ENCODE measurements at places on chromosomes 5 and 9.

DNA sequence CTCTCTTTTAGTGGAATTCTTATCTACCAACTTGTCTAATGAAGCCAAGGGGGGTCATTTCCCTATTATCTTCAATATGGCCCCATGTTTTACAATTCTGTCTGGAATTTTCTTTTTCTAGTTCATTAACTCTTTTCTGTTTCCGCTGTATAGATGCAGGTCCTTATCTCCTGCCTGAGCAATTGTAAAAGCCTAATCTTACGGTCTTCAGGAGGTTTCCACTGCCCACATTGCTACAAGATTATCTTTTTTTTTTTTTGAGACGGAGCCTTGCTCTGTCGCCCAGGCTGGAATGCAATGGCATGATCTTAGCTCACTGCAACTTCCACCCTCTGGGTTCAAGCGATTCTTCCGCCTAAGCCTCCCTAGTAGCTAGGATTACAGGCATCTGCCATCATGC is 132.3 kb downstream of the UNC13B start:
- no peak for DNase-seq

DNA sequence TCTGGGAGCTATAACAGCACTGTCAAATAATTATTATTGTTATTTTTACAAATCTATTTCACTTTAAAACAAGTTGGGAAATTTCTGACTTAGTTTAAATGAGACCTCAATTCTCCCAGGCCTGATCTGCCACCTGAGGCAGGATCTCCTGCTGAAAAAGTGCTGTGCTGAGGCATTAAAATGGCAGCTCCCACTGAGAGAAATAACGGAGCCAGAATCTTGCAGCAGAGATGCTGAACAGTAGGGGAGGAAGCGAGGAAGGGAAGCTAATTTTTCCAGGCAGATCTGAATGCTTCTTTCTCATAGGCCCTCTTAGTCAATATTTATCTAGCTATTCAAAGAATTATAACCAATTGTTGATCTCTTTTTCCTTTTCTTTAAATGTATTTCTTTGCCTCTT is 196.3 kb downstream of the ZNF462 start:
- DNase-seq = no peak

DNA sequence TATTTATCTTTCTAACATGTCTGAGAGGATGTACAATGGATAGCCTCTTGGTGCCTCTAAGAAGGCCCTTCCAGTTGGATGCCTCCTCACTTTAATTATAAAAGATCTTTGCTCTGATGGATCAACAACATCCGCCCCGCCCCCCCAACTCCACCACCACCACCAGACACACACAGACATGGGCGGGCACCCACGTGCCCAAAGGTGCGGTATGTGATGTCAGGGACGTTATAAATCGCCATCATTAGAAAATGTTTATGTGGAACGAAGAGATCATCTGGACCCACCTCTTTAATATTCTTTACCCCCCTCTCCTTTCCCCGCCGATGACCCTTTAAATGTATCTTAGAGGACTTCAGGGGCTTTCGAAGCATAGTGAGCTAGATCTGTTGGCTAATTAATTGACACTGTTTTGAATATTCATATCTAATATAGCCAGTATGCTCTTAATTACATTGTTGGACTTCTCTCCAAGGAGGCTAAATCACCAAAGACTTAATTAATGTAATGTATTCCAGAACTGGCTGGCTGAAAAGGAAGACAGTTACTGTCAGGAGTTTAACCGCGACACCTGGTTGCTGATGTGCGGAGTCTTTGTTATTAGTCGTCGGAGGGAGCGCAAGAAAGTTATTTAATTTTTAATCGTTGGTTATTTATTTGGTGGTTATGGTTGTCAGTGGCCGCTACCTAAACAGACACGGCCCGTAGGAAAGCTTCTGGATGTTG is 6.1 kb upstream of the FOXB2 start:
- DNase-seq = no peak

DNA sequence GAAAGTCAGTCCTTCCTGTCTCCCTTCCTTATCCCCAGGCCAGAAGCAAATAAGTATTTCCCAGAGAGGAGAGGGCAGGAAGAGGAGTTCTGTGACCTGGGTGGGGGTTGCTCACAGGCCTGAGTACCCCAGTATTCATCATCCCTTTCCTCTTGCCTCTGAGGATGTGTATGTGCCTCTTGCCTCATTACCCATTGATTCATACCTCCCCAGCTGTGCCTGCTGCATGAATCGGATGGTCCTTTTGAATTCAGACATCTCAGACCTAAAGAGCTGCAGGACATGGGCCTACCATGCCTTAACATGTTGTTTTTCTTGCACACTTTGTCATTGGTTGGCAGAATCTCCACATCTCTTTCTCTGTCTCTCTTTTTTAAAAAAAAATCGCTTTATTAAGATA is 112.8 kb upstream of the SHB start:
- no peak for DNase-seq

- DNase-seq = no peak
Measured at GRCh38 chr5:56106837-56107236, 112.1 kb upstream of the IL6ST start.

DNA sequence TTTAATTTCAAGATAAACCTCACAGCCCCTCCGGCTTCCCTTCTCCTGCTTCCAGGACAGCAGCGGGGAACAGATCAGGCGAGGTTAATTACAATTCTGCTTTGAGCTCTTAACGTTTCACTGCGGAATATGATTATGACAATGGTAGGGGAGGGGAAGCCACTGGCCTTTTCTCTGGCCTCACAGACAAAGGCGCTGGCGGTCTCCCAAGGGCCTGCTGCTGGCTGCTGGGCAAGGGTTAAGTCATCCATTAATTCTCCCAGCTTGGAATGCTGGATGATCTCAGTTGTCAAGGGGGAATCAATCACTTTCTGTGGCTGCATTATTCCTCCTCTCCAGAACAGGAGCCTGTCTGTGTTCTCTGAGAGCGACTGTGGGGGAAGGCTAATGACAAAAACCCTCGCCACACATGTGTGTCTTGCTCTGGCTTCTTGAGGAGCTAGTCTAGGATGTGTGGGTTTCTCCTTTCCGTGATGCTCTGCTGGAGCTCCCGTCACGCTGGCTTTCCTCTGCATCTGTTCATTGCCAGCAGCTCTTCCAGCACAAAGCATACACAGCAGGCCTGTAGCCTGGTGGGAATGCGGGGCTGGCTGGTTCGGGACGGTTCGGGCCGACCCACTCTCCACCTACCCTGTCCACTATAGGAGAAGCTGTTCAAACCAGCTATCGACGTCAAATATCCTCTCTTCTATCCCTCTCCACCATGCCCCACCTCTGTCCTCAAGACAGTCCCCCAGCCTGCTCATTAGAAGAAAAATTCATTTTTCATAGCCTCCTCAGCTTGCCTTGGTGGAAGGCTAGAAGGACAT is 82.8 kb downstream of the DCP2 start:
- DNase-seq = no peak

DNA sequence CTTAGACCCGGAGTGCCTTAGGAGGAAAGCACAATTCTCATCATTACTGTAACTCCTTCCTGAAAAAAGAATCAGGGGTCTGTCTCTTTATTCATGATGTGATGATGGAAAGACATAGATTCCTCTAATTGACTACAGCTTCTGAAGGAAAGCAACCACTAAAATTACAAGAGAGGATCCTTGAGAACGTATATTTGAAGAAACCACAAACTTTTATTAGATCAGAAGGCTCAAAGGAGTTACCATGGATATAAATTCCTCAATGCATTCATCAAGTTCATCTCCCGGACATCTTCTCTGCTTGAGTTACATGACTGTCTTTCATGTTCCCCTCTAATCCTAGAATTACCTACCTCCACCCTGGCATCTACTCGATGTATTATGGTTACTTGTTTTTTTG is 104.1 kb upstream of the PAPPA start:
- DNase-seq = no peak

- peak; percentile 40 for DNase-seq
Measured at GRCh38 chr5:132487841-132488555, 2.6 kb downstream of the IRF1 start.

GRCh38 chr5:160075073-160075472 is 44.2 kb downstream of the PWWP2A start:
- no peak for DNase-seq

- DNase-seq = no peak
Measured at GRCh38 chr5:99010294-99010693, 81.5 kb upstream of the CHD1 start.

- DNase-seq = no peak
Measured at GRCh38 chr5:153960269-153961215, 78.2 kb downstream of the FAM114A2 start.

GRCh38 chr9:99142275-99142674 is 37.4 kb downstream of the TGFBR1 start:
- no peak for DNase-seq

DNA sequence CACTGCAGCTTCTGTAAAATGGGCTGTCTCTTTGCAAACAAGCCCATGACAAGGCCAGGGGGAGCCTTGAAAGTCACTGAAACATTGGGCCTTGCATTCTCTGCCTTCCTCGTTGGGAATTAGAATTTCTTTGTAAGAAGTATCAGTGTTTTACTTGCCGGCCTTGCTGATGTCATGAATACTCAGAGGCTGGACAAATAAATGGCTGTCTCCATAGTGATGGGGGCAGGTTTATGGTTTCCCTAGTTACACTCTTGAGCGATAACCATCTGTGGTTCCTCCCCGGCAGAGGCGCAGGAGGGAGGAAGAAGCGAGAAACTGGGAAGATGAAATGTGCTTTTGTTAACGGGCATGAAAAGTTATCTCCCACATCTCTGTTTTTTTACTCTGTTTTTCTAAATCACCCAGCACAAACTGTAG is 272.7 kb upstream of the PANK3 start:
- DNase-seq = no peak

- no peak for DNase-seq
Measured at GRCh38 chr5:14521748-14522147, 59.8 kb upstream of the OTULINL start.

GRCh38 chr9:88537761-88538091 is 2.7 kb downstream of the NXNL2 start:
- peak; percentile 72 for DNase-seq

GRCh38 chr9:14616188-14616982 is 76.8 kb downstream of the ZDHHC21 start:
- DNase-seq = peak; percentile 58

- DNase-seq = no peak
Measured at GRCh38 chr5:31113101-31113500, 80.4 kb upstream of the CDH6 start.

DNA sequence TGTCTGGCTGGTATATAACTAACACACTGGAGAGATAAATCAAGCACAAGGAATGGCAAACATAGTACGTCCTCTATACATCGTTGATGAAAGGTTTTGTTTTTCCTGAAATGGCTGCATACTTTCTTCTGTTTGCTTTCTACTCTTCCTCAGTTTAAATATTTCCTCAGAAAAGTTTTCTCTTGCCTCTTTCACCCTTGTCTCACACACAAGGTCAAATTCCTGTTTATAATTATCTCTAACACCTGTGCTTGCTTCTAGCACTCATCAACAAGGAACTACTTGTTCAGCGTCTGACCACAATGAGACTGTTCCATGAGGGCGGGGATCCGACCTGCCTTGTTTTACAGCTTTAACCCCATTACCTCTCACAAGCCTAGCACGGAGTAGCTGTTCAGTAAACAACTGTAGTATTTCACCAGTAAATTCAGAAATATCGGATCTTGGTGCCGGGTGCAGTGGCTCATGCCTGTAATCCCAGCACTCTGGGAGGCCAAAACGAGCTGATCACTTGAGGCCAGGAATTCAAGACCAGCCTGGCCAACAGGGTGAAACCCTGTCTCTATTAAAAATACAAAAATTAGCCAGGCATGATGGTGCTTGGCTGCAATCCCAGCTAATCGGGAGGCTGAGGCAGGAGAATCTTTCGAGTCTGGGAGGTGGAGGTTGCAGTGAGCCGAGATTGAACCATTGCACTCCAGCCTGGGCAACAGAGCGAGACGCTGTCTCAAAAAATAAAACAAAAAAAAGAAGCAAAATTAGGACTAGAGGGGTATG is 37.0 kb downstream of the NR6A1 start:
- DNase-seq = no peak

DNA sequence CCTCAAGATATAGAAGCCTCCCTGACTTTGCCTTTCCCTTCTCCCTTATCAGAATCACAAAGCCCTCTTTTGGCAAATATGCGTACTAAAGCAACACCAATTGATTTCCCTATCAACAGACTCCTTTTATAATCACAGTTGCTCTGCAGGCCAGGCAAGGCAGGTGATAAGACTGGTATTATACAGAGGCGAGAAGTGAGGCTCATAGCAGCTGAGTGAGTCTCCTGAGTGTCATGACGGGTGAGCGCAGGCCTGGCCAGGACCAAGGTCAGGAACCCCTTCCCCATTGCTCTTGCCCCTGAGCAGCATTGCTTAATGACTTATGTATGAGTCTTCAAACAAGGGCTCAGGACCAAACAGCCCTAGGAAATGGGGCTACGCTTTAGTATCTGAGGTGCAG is 70.8 kb downstream of the FBXO38 start:
- DNase-seq = no peak

DNA sequence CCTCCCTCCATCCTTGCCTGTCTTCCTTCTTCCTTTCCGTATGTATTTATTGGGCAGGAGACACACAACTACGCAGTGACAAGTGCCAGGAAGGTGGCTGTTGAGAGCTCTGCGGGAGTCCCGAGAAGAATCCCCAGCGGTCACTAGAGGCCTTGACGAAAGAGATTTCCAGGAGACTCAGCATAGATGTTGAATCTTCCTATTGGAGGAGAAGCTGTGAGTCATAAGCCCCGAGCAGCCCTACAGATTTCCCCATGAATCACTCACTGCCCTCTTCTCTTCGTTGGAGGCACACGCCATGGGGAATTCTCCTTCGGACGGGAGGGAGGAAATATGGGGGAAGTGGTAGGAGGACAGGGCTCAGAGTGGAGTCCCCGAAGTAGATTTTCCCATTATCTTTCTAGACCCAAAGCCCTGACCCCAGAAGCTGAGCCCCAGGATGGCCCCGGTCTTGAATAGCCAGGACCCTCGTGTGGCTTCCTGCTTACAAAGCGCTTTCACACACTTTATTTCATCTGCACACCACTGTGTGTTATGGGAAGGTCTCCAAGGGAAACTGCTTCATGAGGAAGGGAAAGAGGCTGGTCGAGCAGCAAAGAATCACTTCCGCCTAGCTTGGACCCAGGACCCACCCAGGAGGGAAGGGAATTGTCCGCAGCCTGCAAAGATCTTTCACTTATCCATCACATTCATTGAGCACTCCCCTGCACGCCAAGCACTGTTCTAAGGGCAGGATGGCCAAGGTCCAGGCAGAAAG is 12.7 kb downstream of the DUSP1 start:
- DNase-seq = no peak

DNA sequence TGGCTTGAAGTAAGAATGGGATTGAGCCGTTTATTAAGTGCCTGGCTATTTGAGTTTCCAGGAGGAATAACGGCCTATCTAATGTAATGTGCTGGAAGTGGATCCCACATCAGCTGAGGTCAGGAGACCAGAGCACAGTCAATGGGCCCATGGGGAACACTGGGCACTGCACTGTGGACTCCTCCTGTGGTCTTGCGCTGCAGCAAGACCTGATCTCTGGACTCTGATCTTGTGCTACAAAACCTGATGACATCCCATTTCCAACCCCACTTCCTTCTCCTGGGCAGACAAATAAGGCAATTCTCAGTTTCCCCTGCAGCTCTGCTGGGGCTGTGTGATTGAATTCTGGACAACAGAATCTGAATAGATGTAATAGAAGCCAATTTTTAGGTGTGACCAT is 151.7 kb upstream of the ADCY2 start:
- DNase-seq = no peak
